ENCODE measurements at places on chromosomes 1 and 21.
A peak's percentile ranks its signal among the peaks of the same experiment; 100 is the strongest.

DNA sequence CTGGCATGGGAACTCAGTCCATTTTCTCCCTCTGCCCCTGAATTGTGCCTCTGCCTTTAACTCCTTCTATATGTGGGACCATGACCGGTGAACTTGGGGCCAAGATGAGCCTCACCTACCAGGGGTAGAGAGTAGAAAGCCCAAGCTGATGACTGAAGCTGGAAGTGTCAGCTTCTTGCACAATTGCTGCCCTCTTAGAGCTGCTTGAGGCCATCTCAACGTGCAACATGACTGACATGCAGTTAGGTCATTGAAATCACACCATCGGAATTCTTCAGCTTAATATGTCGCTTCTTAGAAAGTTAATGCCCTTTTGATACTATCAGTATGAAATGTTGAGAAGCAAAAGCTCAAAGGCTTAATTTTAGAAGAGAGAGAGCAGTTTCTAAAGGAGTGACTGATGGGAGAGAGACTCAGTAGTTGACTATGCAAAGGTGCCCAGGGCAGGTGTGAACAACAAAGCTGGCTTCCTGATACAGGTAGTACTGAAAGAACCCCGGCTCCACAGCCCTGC lies 89.4 kb upstream of the UBE2U start:
- peak; percentile 18 for DNase-seq

DNA sequence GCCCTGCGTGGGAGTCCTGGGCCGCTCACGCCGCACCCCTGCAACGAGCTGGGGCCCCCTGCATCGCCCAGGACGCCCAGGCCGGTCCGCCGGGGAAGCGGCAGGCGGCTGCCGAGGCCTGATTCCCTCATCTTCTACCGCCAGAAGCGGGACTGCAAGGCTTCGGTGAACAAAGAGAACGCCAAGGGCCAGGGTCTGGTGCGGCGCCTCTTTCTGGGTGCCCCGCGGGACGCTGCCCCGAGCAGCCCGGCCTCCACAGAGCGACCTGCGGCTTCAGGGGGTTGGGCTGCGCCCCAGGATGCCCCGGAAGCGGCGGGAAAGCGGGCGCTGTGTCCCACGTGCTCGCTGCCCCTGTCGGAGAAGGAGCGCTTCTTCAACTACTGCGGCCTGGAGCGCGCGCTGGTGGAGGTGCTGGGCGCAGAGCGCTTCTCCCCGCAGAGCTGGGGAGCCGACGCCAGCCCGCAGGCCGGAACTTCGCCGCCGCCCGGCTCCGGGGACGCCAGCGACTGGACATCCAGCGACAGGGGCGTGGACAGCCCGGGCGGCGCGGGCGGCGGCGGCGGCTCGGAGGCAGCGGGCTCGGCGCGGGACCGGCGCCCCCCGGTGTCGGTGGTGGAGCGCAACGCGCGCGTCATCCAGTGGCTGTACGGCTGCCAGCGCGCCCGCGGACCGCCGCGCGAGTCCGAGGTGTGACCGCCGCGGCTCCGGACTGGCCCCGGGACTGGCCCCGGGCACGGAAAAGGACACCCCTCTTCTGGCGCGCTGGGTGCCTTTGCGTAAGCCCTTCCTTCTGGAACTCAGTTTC lies 2.7 kb downstream of the FAM110D start:
- DNase-seq, result peak; percentile 83

DNA sequence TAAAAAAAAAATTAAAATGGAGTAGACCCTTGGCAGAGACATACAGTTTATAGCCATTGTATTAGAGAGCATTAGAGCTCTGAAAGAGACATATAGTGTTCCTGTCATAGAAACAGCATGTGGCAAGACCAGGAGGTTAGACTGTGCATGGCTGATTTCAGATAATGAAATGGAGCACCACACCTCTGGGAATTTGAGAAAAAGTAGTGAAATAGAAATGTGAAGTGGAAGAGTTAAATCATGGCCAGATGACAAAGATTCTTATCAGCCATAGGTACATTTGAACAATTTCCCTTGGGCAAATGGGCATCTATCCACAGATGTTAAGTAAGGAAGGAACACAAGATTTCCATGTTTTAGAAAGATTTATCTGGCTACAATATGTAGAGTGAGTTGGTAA lies 1083.1 kb downstream of the PLA2G4A start:
- DNase-seq, result no peak

GRCh38 chr1:91672601-91673161 lies 172.0 kb downstream of the CDC7 start:
- DNase-seq, result no peak

- no peak for DNase-seq
These were observed 7.7 kb upstream of the CADM3 start for GRCh38 chr1:159163614-159164228.

DNA sequence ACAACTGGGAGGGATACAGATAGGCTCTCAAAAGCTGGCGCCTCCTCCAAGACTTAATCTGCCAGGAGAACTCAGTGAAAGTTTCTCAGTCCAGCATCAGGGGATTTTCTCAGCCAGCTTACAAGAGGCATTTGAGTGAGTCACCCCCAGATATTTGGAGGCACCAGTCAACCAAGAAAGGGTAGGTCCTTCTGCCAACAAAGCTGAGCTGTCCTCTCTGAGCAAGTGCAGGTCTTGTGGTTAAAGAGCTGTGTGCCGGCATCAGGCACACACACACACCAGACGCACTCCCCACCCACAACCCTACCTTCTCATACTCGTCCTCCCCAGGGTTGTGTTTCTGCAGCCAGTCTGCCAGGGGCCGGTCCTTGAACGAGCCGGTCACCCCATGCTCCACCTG lies 27.0 kb upstream of the PPP1R15B start:
- DNase-seq, result peak; percentile 90

GRCh38 chr21:46154955-46155513 lies 345 bp downstream of the FTCD start:
- DNase-seq, result peak; percentile 47

DNA sequence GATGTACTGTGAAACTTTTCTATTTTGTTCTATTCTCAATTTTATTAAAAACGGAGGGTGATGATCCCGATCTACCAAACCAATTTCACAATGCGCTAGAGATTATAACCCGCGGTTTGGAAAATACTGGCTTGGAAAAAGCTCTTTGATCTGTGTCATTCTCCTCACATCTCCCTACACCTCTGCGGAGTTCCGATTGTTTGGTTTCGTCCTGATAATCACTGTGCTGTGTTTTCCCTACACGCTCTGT lies 536 bp upstream of the ABCD3 start:
- no peak for DNase-seq

DNA sequence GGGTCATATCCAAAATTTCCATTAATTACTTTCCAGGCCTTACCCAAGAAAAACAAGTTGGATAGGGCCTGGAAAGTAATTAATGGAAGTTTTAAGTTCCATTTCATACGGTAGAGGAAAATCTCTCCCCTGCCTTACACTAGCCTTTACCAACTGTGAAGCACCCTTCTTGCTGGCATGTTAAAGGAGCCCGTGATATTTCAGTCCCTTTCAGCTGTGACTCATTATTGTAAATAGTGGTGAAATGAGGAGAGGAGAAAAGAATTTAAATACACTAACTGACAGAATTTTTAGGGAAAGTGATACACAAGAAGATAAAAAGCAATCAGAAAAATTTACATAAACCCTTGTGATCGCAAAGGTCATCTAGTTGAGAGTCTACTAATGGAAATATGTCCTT lies 20.3 kb upstream of the KAZN start:
- DNase-seq, result no peak

DNA sequence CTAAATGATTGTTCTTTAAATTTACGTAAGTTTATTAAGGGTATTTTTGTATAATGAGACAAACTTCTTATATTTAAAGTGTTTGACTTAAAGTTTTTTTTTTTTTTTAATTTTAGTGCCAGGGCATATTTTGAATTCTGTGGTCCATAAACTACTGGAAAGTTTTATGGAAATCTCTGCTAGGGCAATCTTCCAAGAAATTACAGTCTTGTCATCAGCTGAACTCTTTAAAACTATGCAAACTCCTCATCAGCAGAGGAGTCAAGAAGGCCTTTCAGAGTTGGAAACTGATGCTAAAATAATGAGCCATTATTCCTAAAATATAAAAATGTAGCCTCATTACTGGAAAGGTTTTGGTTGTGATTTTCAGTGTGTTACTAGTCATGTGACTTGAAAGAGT lies 1201.9 kb downstream of the BRINP3 start:
- DNase-seq, result no peak

- DNase-seq, result no peak
These were observed 14.5 kb upstream of the MX1 start for GRCh38 chr21:41411449-41412089.

DNA sequence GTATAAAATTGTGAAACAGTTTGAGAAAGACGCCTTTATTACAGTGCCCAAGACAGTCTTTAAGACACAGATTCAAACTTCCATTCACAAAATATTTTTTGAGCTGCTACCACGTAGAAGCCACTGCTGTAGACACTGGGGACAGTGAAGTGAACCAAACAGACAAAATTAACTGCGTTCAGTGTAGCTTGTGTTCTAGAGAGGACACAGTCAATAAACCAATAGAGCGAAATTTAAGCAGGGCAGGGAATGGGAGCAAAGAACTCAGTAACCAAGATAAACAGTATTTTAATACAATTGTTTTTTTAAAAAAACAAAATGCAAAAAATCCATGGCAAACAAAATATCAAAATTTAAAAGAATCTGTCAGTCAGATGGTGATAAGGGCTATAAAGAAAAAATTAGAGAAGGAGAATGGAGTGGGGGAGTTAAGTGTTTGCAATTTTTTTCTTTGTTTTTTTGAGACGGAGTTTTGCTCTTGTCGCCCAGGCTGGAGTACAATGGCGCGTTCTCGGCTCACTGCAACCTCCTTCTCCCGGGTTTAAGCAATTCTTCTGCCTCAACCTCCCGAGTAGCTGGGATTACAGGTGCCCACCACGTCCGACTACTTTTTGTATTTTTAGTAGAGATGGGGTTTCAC lies 719 bp upstream of the PARS2 start:
- DNase-seq, result no peak

DNA sequence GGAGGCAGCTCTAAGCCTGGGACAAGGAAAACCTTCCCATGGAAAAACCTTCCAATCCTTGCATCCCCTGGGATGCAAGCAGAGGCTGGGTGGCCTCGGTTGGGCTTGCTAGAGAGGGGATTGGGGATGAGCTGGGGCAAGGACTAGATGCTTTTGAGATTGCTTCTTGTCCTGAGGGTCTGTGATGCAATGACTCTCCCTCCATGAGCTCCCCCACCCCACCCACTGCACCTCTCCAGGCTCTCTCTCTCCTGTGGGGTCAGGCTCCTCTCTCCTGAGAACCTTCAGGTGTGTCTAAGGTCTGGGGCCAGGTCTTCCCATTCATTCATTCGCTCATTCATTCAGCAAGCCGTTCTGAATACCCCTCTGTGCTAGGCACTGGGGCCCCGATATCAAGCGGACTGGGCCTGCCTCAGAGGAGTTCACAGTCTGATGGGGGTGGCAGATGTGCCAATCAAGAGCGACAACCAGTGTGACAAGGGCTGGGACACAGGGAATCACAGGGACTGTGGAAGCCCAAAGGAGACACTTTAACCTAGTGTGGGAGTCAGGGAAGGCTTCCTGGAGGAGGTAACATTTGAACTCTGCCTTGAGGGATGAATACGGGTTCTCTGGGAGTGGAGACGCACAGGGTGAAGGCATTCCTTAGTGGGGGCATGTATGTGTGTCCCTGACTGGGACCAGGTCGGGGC lies 6.5 kb downstream of the LDLRAD1 start:
- peak; percentile 33 for DNase-seq

DNA sequence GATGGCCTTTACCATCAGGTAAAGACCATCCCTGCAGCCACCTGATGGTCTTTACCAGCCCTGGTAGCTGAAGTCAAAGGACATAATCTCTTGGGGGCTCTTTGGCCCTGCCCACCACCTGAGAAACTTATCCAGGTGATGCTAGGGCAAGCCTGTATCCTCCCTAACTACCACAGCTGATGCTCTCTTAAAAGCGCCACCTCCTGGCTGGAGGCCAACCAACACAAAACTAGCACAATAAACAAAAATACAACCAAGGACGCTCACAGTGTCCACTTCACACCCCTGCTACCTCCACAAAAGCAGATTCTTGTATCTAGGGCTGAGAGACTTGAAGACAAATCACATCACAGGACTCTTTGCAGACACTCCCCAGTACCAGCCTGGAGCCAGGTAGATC lies 357.1 kb upstream of the POU3F1 start:
- DNase-seq, result no peak

DNA sequence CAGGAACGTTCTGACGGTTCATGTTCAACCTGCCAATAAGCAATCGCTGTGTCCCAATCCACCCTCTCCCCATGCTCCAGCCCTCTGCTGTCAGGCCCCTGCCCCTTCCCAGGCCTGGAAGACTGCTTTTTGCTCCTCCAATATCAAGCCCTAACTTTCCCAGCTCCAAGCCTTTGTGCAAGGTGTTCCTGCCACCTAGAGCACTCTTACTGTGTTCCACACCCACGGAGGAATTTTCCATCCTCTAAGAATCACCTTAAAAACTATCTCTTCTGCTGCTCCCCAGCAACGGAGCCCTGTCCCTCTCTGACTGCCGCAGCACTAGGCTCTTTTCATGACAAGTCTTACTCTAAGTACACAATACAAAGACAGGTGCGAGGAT lies 657.9 kb downstream of the AJAP1 start:
- DNase-seq, result no peak

DNA sequence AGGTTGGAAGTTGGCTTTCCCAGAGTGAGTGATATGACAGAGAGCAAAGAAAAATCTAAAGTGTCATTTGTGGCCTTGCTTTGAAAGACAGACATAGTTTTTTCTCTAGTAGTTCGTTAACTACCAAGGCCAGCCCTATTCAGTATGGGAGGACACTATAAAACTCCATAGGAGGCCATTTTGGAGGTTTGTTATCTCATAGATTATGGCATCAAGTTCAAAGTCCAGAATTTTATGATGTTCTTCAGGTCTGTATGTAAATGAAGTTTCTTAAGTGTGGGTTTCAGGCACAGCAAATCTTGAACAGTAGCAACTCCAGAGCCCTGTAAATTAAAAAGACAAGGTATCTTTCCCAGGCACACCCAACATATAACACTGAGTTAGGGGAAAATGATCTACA lies 437.1 kb downstream of the PLPP3 start:
- DNase-seq, result no peak

DNA sequence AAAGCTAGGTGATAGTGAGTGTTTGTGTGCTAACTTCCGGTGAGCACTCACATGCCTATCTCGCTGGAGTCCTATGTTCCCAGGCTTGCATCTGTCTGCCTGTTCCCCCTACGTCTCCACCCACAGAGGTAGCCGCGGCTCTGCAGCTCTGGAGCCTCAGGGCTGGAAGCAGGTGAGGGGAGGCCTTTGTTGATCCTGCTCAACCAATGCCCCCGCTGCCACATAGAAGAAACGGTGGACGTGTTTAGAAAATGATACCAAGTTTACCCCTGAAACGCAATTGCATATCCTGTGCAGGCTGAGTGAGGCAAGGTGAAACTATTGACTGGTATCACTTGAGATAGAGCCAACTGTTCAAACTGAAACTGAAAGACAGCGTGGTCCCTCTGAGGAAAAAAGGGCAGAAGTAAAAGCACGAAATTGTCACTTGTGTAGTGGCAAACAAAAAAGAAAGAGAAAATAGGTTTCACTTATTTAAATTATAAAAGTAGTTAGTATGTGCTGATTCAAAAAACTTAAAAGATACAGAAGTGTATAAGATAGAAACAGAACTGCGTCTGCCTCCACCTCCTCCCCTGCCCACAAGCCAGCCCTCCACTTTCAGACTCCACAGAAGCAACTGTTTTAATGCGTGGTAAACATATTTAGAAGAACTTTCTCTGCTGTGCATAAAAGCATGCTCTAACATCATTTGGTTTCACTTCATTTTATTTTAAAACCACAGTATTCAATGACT lies 38.6 kb upstream of the ETS2 start:
- no peak for DNase-seq
